Stimulated activated CD4-positive, alpha-beta T cell treated with anti-CD3 and anti-CD28 coated beads, TNF-alpha, amount 100 ng/mL, for 4 hours (primary cell): ENCODE measurements at places on chromosomes 4 and X.

DNA sequence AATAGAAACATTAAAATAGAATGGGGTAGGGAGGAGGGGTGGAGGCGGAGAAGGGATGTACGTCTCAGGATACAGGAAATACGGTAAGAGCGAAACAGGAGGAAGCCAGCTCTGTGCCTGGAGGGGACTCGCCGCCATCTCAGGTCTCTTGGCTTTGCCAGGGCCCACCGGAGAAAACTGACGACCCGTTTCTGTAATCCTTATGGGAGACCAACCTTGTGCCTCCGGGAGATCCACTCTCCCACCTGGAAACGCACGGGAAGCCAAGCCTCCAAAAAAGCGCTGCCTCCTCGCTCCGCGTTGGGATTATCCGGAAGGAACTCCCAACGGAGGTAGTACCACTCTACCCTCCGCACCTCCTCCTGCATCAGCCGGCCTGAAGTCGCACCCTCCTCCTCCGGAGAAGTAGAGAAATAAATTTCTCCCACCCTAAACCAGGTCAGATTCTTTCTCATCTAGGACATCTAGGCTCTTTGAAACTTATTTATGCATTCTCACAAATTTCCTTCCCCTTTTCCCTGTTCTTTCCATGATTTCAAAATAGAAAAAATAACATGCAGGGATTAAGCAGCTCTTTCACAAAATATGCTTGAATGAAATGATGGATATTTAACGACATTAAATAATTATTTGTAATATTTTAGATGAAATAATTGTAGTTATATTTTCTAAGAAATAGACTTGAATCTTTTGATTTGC is at the start of gene NBDY:
TSS of gene NBDY (plus strand) at position 92 of the 699 bp plus-strand sequence. CDS start at position 203, 111 bp downstream.
- DNase-seq = no peak

- no peak for DNase-seq
These were observed 2.1 kb downstream of the HELT start for GRCh38 chr4:185020293-185020808.

- DNase-seq = no peak
These were observed 10.0 kb downstream of the TNIP3 start for GRCh38 chr4:121154103-121154515.

GRCh38 chr4:164948975-164949374 is 28.5 kb downstream of the TRIM61 start:
- DNase-seq = no peak

- no peak for DNase-seq
These were observed 92.5 kb upstream of the ZFP42 start for GRCh38 chr4:187903106-187903505.

- no peak for DNase-seq
These were observed 33.4 kb downstream of the ARHGEF6 start for GRCh38 chrX:136747003-136747986.

GRCh38 chr4:189202869-189203271 is 737.8 kb upstream of the FRG1 start:
- no peak for DNase-seq

- no peak for DNase-seq
These were observed 174.9 kb downstream of the CHIC2 start for GRCh38 chr4:53889326-53890055.

DNA sequence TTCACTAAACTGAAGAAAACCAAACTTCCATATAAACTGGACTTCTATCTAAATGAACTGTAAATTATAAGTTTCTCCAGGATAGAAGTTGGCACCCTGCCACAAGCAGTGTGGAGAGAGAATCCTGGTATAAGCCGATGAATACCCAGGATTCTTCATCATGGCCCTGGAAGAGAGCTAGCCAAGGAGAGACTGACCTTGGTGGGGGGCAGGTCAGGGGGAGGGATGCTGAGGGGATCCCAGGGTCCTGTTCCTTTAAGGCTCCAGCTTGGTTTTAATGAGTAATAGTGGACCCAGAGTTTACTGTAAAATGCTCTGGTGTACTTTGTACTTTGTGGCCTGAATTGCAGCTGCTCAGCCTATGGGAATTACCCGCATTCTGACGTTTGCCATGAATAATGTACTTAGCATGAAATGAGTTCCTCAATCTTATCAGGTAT is 16.9 kb downstream of the RASSF6 start:
- DNase-seq = no peak

GRCh38 chrX:48972220-48973164 is 848 bp upstream of the KCND1 start:
- no peak for DNase-seq

DNA sequence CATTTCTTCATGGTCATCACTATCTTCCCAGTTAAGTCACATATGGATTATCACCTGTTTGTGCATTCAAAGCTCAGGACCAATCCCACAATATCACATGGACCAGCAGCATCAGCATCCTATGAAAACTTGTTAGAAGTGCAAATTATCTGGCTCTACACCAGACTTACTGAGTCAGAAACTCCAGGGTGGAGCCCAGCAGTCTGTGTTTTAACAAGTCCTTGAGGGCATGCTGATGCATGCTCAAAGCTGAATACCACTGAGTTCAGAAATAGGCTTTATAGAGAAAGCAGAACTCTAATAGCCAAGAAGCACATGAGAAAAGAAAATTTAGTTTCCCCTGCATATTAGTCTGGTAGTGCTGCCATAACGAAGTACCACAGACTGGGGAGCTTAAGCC is 62.4 kb upstream of the GABRQ start:
- DNase-seq = no peak

GRCh38 chr4:44927399-44928380 is 201.3 kb upstream of the GNPDA2 start:
- no peak for DNase-seq

- no peak for DNase-seq
These were observed 15.4 kb downstream of the NHS start for GRCh38 chrX:17390419-17390850.

DNA sequence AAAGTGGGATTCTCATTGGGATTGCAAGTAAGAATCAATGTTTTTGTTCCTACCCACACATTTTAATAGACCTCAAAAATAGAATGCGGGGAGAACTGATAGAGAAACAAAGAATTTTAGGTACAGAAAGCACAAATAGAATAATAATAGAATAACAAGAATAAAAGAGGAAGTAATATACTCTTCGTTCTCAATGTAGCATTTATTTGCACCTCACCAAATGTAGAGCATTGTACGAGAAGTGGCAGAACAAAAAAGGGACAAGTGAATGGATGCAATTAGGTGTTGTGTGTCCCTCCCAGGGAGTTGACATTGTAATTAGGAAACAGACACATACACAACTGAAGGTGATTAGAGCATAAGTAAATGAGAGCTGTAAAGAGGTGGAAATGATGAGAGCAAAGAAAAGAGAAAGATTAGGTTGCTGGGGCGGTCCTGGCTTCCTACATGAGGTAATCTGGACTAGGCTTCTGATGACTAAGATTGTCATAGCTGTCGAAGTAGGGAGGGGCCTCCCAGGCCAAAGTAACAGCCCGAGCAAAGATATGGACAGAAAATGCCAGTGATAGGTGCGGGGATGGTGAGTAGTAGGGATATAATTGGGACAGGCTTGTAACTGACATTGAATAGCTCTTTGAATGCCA is 10.4 kb downstream of the RAB9A start:
- DNase-seq = no peak

DNA sequence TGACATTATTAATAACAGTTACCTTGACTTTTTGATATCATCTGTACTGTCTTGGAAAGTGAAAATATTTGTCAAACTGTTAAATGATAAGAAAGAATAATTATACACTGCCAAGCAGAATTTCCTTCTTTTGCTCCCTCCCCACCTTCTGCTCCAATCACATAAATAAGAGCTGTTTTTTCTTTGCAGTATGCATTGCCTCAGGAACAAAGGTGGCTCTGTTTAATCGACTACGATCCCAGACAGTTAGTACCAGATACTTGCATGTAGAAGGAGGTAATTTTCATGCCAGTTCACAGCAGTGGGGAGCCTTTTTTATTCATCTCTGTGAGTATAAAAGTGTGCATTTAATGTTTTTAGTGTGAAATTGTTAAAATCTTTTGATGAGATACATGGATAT is 66.1 kb downstream of the CCKAR start:
- DNase-seq = no peak

- no peak for DNase-seq
These were observed 148.7 kb downstream of the FSTL5 start for GRCh38 chr4:162015090-162015489.

GRCh38 chrX:11756354-11757318 is 1.4 kb upstream of the MSL3 start:
- no peak for DNase-seq

GRCh38 chr4:107366016-107366735 is 330.1 kb upstream of the DKK2 start:
- DNase-seq = no peak

- DNase-seq = no peak
These were observed 32.9 kb upstream of the SPRY1 start for GRCh38 chr4:123363729-123364128.

GRCh38 chr4:177726111-177726510 is 283.9 kb upstream of the AGA start:
- DNase-seq = no peak

DNA sequence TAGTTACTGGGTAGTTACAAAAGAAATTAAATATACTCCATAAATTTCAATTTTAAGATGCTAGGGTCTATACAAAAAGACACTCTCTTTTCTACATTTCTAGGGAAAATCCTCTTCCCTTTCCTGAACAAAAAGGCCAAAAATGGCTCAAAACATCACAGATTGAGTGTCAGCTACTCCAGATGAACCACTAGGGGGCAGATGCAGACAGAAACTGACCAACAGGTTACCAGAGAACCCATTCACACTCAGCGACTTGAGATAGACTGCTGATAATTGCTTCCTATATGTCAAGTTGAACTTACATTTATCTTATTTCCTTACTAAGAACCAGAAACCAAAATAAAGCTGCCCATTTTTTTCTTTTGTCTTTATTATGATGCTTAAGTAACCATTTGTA is 83.4 kb upstream of the MID1IP1 start:
- no peak for DNase-seq

DNA sequence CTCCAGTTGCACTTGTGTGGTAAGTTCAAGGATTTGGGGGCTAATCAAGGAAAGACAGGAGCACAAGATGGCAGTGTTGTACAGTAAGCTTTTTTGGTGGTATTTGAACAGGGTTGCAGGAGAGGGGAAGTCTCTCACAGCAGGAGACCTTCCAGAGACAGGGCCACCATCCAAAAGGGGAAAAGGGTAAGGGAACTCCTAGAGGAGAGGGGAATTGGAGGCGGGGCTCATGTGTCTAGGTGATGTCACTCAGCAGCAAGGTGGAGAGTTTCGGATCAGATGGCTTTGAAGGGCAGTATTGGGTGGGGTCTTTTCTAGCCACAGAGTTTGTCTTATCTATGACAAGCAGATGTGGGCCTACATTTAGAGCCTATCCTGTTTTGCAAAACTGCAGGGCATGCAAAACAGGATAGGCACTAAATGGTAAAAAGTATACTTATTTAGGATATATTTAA is 13.4 kb upstream of the RNF175 start:
- no peak for DNase-seq

GRCh38 chr4:158811704-158812103 is 42.9 kb downstream of the FNIP2 start:
- no peak for DNase-seq

DNA sequence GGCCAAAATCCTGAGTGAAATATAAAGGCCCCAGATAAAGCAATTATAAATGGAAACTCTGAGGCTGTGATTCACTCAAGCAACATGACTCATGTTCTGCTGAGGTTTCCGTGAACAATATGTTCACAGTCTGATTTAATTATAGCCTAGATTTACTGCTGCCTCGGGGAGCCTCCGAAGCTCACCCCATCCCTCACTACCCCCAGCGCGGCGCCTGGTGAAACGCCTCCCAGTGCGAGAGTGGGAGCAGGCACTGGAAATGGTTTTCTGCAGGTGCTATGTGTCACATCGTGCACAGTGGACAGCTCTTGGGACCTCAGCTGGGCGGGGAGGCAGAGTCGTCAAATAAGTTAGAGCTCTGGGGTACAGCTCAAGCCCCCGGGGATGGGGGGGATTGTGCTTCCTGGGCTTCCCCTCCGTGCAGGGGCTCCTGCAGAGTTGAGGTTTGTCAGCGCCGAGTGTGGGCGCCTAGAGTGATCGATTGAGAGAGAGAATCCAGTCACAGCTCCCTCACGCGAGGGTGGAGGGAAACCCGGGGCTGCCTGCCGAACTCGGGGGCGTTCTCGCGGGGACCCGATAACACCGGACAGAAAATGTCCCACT is 110.6 kb downstream of the PHKA2 start:
- DNase-seq = no peak
